Keratinocyte (primary cell): ENCODE measurements at places on chromosomes 1 and 21.
A peak's percentile ranks its signal among the peaks of the same experiment; 100 is the strongest.

DNA sequence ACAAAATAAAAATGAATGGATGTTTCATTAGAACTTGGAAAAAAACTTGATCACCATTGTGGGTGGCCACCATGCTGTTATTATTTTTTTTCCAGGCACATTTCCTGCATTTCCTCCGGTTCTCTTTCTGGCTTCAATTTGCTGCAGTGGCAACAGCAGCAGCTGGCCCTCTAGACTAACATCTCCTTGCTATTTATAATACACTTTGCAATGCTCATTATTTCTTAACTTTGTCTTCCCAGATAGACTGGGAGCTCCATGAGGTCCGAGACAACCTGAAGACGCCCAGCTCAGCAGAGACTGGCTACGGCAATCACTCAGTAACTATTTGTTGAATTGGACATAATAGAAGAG, 53.4 kb upstream of the ATP5PO start:
- no peak for DNase-seq

DNA sequence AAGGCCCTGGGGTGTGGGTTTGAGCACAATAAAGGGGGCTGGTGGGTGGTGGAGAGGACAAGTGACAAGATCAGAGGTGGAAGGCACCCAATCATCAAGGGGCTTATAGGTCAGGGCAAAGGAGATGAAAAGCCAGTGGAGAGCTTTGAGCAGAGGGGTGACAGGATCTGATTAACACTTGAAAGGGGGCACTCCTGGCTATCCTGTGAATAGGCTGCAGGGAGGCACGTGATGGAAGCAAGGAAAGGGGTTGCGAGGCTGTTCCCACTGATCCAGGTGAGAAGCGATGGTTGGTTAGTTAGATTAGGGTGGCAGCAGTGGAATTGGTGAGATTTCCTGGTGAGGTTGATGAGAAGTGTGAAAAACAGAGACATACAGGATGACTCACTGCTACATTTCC, 80.6 kb downstream of the WLS start:
- no peak for DNase-seq

GRCh38 chr1:154866257-154867063, 3.6 kb downstream of the KCNN3 start:
- DNase-seq, result no peak

DNA sequence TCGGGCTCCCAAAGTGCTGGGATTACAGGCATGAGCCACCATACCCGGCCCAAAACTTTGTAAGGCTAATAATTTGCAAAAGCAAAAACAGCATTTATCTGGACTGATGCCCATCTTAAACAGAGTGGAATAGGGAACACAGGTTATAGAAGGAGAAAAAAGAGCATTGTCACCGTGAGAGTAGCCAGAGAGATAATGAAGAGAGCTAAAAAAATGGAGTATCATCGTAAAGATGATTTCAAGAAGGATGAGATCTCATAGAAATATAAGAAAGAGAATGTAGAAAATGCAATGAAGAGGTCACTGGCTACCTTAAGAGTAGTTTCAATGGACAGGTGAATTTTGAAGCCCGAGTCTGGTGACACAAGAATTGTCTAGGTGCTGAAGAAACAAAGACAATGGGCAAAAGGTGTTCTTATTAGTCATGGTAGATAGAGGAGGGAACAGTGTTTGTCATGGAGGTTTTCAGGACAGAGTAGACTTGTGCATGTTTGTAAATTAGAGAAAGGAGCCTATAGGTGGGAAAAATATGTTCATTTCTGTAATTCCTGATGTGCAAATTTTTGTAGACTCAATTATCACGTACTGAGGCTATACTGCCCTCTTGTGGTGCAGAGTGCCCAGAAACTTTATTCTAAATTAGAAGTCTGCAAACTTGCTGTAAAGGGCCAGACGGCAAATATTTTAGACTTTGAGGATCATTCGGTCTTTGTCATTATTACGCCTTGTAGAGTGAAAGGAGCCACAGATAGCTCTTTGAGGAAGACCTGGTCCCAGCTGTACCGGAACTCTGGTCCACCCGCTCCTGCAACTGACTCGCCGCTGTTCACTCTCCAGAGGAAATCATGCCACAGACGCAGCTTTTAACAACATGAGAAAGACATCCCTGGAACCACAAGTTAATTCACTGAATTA, 8.1 kb upstream of the TMEM183A start:
- no peak for DNase-seq

GRCh38 chr1:33502726-33503125, 30.3 kb downstream of the ZSCAN20 start:
- no peak for DNase-seq

DNA sequence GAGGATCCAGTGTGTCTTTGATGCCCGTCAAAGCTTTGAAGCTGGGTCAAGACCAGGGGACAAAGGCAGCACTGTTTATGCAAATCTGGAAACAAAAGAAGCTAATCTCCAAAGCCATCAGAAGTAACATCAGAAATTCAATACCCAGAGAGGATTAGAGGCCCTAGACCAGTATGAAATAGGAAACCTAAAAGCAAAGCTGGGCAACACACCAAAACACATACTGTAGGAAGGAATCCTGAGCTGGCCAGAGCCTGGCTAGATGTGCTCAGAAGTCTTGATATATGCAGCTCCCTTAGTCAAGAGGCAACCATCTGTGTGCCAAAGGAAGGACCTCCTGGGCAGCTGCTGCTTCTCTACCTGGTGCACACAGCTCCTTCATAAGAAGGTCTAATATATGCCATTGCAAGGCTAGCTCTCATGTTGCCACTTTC, 12.3 kb downstream of the COLGALT2 start:
- DNase-seq, result no peak

DNA sequence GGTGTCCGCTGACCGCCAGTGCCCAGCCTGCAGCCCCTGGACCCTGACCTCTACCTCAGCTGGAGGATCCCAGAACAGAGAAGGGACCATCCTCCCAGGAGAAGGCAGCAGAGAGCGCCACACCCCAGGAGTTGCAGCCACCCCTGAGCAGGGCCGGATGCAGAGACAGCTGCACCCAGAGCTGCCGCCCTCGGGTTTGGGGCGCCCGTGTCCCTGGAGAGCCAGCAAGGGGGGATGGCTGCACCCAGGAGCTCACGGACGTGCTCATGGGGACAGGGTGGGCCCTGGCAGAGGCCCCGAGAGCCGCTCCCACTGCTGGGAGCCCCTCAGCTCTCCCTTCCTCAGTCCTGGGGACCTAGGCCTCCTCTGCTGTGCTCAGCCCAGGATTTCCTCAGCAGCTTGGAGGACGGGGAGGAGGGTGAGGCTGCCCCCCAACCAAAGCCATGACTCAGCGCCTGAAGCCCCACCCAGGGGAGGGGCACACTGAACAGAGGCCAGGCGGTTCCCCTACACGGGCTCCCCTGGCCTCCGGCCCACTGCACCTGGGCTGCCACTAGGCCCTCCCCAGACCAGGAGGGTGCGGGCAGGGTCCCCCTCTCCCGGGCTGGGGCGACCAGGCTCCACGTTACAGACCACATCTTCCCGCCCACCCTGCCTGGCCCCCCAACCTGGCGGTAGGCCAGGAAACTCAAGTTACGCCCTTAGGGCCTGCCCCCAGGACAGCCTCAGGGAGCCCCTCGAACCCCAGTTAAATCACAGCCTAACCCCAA, 2.2 kb downstream of the ACAP3 start:
- DNase-seq, result no peak

- peak; percentile 86 for DNase-seq
These were observed 89.1 kb upstream of the SLC25A33 start for GRCh38 chr1:9449976-9450696.

DNA sequence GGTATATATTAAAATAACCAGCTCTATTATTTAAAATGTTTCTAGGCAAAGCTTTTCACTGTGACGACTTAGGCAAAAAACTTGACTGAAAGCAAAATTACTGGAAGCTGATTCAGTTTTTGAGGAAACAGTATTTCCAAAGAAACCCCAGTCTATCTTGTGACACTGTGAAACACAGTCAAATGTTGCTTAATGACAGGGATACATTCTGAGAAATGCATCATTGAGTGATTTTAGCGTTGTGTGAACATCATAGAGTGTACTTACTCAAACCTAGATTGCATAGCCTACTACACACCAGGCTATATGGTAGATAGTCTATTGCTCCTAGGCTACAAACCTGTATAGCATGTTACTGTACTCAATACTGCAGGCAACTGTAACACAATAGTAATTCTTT, 116.9 kb upstream of the KCNK1 start:
- no peak for DNase-seq

DNA sequence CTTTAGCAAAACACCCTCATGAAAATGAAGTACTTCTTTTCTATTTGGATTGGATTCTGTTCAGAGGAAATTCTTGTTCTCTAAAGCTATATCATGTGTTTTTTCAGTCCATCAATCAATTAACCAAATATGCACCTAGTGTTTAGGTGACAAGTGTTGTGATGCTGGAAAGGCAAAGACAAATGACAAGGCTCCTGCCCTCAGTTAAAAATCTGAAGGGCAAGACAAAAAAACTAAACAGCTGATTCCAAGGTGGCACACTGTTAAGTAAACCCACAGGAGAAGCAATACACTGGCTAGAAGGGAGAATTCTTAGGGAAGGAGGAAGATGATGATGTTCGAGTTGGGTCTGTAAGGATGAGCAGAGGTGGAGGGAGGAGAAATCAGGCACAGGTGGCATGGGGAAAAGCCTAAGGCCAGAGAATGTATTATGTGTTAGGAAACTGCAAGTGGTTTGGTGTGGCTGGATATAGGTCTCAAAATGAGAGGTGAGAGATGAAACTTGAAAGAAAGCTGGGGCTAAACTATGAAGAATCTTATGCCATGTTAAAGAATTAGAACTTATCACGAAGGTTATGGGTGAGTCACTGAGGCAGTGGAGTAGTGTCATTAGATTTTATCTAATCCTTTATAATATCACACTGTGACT, 51.8 kb upstream of the GFI1 start:
- DNase-seq, result no peak

- DNase-seq, result no peak
These were observed 49.4 kb downstream of the WDR4 start for GRCh38 chr21:42829954-42830353.

GRCh38 chr1:24535021-24535424, 20.9 kb upstream of the NCMAP start:
- DNase-seq, result no peak

GRCh38 chr1:57591842-57592241, 168.0 kb upstream of the DAB1 start:
- peak; percentile 91 for DNase-seq

DNA sequence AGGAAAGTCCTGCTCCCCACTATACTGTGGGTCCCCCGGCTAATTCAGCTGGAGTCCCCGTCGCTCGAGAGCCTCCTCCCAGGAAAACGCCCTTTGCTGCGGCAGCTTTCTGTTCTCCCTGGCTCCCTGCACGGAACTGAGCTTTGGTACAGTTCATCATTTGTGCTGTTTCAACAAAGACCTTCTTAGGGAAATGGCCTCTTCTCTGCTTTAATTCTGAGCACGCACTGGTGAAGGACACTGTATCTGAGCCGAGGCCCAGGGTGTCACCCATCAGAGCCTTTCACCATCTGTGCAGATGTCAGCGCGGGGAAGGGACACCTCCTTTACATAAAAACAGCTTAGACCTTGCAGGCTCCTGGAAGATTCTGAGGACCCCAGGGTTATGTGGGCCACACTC, 13.5 kb upstream of the PEX10 start:
- no peak for DNase-seq

DNA sequence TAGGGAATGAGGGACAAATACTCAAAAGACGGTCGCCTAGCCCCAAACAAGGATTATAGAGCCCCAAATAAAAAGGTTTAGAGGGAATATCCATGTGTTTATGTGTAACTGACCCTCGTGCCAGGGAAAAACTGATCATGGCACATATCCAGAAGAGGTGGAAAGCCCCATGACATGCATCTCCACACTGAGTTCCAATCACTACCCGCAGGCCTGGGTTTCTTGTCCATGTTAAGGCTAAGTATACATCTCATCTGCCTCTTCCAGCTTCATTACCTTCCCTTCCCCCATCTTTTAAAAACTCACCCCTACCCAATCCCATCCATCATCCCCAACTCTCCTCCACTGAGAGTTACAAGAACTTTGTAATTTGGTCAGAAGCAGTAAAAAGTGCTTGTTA, 15.2 kb downstream of the GADD45A start:
- no peak for DNase-seq

DNA sequence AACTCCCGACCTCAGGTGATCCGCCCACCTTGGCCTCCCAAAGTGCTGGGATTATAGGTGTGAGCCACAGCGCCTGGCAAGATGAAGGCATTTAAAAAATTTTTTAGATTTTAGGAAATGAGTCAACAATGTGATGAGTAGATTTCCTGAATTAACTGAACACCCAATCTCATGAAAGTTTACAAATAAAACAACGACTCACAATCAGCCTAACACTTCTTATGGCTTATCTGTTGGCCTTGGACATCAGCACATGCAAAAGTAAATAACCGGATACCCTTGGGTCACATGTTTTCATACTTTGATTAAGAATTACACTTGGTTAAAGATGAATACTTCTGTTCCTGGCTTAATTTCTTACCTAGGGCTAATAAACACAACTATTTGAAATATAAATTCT, 3.0 kb downstream of the GNG12 start:
- peak; percentile 49 for DNase-seq

GRCh38 chr1:151098126-151098525, 27.6 kb downstream of the GABPB2 start:
- DNase-seq, result no peak

GRCh38 chr1:201312298-201312697, 29.0 kb downstream of the PKP1 start:
- no peak for DNase-seq

DNA sequence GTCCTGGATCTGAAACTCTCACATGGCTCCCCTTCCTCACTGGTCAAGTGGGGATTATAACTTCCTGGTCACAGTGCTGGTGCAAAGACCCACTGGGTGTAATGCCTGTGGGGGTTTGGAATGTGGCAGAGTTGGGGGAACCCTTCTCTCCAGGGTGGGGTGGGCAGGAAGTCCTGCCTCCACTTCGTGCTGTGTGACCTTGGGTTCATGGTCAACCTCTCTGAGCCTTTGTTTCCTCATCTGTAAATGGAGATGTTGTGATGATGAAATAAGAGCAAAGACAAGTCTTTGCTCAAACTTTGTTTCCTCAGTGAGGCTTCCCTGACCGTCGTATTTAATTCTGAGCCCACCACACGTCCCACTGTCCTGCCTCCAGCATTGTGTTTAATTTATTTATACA, 564.7 kb downstream of the PTPRU start:
- no peak for DNase-seq

- no peak for DNase-seq
These were observed 4.4 kb downstream of the NHLH1 start for GRCh38 chr1:160371346-160371631.

DNA sequence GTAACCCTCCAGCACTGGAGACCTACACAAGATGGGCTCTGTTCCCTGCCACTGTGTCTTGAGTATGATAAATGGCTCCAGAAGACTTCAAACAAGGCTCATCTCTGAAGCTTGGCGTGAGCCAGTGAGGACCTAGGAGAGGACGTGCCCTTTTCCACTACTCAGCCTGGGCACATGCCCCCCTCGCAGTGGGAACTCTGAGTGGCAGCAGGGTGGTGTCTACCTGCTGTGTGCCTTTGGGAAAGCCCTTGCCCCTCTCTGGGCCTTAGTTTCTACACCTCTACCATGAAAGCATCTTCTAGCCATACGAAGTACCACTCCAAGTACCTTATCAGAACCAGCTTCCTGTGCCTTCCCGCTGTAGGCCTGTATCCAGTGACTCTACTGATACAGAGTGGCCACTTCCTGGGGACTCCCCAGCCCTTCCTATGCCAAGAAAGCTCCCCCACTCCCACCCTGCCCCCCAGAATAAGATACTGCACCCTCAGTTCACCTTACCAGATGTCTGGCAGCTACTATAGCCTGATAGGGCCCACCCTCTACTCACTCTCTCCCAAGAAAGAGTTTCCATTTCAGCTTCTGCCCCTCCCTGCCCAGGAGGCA, 3.1 kb upstream of the MOB3C start:
- no peak for DNase-seq
